ENCODE measurements at places on chromosomes 11 and 22.
A peak's percentile ranks its signal among the peaks of the same experiment; 100 is the strongest.

GRCh38 chr11:11963842-11964773, 44.3 kb downstream of the DKK3 start:
- peak; percentile 20 for DNase-seq

DNA sequence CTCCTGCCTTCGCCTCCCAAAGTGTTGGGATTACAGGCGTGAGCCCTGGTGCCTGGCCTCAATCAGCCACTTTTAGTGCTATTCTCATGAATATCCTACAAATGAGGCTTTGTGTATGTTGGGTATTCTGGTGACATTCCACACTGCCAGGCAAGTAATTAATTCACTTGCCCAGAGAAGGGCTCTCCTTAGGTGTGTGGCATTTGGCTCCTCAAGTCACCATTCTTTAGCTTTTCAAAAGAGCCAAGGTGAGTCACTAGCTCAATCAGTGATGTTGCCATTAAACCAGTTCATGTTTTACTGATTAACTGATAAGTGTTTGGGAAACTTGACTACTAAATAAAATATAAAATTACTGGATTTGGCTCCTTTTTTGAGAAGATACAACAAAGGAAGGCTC, 52.2 kb downstream of the SLC25A17 start:
- DNase-seq: no peak

GRCh38 chr11:32080361-32080980, 10.4 kb upstream of the RCN1 start:
- no peak for DNase-seq

DNA sequence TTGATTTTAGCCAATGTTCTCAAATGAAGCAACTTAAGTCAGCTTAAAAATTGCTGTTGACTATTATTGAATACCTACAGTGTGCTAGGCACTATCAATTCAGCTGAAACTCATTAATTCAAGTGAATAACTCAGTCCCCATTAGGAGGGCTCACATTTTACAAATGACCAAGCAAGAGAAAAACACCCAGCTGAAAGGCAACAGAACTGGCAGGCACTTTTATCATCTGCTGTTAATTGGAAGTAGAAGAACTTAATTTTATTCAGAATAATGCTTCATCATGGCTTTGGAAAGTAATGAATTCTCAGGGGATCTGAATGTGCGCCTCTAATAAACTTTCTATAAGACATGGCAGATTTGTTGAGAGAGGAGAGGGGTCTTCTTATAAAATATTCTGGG, 1066.9 kb downstream of the DLG2 start:
- DNase-seq: no peak

DNA sequence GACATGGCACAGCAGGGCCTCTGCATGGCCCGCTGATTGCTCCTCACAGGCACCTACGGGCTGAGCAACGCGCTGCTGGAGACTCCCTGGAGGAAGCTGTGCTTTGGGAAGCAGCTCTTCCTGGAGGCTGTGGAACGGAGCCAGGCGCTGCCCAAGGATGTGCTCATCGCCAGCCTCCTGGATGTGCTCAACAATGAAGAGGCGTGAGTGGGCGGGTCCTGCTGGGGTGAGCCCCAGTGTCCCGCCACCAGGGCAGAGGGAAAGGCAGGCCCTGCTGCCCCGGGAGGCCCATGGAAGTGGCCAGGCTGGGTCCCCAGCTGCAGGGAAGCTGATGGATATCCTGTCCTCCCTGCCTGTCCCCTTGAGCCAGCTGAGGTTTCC, 18.6 kb upstream of the DGCR8 start:
- no peak for DNase-seq

- DNase-seq: no peak
These were observed 11.4 kb downstream of the KDELR3 start for GRCh38 chr22:38479096-38479837.

GRCh38 chr22:44309137-44309536, 3.6 kb downstream of the SHISAL1 start:
- no peak for DNase-seq

DNA sequence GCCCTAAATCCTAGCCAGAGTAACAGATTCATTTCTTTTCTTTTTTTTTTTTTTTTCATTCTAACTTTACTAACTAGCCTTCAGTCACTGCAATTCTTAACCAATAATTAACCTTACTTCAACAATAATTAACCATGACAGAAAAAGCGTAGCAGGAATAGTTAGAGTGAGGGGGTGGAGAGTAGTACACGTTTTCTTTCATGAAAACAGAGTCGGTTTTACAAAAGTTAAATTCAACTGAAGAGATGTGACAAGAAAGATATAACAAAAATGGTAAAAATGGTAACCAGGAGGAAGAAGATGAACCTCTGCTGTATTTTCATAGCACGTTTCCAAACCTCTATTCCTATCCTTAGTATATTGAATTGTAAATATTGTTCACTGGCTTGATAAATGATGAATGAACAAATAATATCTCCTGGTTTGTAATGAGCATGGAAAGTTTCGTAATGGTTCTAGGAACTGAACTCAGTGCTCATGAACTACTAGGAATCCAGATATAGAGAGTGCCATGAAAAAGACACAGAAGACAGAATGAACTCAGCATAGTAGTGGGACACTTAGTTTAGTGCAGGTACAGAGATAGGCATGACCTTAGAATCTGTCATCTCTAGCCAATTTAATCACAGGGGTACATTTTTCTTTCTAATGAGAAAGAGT, 116.5 kb upstream of the ANO5 start:
- no peak for DNase-seq

DNA sequence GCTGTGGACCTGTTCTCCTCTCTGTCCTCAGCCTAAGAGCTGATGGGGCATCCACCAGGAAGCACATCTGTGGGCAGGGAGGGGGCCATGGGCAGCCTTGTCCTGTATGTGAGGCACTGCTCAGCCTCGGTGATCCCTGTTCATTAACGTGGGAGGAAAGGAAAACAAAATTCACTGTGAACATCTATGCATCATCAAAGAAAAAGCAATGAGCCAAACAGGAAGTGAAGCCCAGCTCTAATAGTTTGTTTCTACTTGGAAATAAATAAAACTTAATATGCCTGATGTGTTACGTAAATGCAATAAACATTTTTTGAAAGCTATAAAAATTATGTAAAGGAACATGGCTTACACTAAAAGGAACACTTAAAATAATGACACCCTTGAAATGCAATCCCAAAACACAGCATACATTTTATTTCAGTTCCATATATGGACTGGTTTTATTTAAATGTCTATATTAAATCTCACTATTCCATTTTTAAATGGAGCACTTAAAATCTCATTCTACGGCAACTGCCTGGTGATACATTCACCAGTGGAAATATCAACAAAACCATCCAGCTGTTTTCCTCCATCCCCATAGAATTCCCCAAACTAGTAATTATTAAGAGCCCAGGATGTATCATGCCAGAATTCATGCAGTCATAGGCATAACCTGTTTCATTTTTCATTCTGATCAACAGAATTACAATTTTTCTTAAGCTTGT, 78.3 kb downstream of the ZNF280B start:
- no peak for DNase-seq

DNA sequence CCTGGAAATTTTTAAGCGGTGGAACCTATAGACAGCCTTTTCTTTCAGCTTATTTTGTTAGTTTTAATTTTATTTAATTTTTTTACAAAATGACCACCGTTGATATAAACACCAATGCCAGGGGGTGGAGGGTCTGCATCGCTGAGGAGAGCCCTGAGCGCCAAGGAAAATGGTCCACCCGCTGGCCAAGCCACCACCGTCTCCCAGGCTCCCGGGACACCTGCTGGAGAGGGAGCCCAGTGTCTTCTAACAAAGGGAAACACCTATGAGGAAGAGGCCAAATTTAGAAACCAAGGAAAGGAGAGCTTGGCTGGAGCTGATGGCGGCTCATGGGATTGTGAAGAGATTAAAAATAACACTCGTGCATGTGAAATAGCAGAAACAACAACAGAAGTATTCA, 288 bp upstream of the KRTAP5-8 start:
- DNase-seq: no peak

DNA sequence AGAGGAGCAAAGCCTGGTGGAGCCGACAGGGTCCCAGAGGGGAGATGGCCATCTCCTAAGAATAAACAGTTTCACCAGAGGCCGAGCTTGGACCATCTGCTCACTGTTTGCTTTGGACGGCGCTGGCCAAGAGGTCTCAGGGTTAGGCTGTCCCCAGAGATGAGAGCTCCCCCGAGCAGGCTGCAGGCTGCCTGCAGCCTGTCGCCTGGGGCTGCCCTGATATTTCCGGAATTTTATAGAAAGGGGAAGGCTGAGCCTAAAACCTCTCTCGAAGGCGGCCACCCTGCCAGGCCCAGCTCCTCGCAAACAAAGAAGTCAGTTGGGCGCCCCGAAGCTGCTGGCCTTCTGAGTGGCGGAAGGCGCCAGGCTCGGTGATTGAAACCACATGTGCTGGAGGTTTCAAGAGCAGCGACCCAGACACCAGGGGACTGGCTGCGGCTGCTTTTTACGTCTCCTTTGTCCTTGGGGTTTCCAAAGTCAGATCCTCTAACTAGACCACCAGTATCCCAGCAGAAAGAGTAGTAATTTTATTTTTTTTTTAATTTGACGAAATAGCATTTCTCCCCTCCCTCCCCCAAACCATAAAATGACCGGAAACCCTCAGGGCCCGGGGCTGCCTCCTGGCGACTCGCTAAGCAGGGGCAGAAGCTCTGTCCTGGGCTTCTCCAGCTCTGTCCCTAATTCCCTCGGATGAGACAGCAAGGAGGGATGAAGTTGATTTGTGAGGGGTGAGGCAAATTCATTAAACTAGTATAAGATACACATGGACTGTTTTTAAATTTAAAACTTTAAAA, 57.4 kb downstream of the CLMP start:
- peak; percentile 89 for DNase-seq

DNA sequence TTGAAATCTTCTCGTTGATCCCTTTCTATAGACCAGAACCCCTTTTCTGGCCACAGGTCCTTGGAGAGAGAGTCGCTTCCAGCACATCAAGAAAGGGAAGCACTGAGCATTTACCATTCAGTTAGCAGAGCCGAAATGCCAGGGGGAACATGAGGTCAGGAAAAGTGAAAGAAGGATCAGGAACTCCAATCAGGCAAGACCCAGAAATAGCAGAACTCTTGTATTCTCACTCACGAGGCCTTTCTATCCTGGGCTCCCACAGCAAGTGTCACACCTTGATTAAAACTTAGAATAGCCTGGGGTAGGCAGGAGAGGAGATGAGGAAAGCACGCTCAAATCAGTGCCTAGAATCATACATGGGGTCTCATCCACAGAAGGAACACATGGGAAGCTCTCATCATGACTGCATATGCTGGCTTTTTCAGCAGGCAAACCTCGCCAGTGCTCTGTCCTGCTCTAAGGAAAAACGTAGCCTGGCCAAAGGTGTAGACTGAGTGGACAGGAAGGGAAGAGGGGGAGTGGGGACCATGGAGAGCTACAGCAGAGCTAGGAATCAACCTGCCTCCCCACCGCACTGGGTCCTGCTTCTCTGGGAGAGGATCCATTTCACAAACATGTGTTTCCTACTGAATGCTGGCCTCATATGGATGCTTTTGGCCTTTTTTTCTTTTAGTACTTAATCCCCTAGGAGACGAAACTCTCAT, 40.5 kb downstream of the OPCML start:
- no peak for DNase-seq

GRCh38 chr11:91756829-91757480, 467.7 kb upstream of the FAT3 start:
- no peak for DNase-seq
